ENCODE measurements at places on chromosomes 4 and X.

GRCh38 chr4:13476915-13477314 is 7.2 kb downstream of the RAB28 start:
- DNase-seq = peak; percentile 49

- DNase-seq = no peak
Measured at GRCh38 chrX:774536-774935, 143.9 kb downstream of the SHOX start.

DNA sequence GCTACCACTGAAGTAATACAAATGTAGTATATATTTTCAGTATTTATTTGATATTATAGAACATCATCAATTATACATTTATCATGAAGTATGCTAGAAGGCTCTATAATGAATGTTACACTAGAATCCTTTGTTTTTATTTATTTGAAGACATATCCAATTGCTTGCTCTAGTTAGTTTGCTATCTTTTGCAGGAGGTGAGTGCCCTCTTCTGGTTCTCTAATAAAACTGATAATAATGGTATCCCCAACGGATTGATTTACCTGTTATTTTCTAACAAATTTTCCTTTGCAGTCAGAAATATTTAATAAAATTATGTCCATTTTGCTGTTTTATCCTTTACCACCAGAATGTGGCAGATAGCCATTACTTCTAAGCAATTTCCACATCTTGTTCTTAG is 274.3 kb upstream of the TACR3 start:
- no peak for DNase-seq

GRCh38 chr4:3436798-3437581 is 4.8 kb upstream of the HGFAC start:
- peak; percentile 51 for DNase-seq

- no peak for DNase-seq
Measured at GRCh38 chr4:71027611-71028010, 34.2 kb downstream of the DCK start.

GRCh38 chrX:21412029-21412428 is 37.8 kb downstream of the CNKSR2 start:
- no peak for DNase-seq

- peak; percentile 61 for DNase-seq
Measured at GRCh38 chr4:170008371-170008770, 17.8 kb downstream of the MFAP3L start.

DNA sequence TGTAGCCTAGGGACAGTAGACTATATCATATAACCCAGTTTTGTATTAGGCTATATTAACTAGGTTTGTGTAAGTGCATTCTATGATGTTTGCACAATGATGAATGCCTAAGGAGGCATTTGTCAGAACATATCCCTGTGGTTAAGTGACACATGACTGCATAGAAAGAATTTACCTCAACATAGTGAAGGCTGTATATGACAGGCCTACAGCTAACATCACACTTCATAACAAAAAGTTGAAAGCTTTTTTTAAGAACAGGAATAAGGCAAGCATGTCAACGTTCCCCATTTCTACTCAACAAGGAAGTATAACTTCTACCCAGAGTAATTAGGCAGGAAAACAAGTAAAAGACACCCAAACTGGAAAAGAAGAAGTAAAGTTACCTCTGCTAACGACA is 165.9 kb upstream of the NDST4 start:
- no peak for DNase-seq

DNA sequence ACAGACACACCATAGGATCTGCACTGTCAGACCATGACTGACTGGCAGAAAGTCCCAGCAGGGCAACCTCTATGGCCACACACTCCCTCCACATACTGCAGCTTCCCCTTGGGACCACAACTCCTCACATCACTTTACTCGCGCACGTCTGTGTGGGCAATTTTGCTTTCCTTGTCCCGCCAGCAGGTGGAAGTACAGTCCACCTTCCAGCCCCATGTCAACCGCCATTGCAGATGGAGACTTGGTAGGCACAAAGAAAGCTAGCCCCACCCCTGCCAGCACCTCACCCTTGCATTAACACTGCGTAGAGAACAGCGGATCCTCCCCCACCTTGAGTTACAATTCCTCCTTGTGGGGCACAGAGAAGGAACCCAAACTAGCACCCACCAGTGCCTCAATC is 74.4 kb upstream of the NAP1L2 start:
- peak; percentile 3 for DNase-seq

DNA sequence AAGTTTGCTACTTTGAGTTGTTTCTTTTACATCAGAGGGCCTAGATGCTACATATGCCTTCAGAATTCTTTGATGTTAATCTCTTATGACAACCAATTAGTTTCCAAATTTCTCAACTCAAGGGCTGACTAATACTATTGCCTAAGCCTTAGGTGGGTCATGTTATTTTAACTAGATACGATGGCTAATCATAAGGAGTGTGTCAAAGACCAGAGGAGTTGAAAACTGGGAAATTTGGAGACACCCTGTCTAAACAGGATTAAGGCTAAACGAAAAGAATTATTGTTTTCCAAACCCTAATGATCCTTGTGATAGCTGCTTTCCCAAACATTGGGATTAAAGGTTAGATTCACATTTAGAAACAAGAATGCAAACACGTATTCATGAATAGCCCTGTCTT is 228.5 kb downstream of the PCDH7 start:
- no peak for DNase-seq

DNA sequence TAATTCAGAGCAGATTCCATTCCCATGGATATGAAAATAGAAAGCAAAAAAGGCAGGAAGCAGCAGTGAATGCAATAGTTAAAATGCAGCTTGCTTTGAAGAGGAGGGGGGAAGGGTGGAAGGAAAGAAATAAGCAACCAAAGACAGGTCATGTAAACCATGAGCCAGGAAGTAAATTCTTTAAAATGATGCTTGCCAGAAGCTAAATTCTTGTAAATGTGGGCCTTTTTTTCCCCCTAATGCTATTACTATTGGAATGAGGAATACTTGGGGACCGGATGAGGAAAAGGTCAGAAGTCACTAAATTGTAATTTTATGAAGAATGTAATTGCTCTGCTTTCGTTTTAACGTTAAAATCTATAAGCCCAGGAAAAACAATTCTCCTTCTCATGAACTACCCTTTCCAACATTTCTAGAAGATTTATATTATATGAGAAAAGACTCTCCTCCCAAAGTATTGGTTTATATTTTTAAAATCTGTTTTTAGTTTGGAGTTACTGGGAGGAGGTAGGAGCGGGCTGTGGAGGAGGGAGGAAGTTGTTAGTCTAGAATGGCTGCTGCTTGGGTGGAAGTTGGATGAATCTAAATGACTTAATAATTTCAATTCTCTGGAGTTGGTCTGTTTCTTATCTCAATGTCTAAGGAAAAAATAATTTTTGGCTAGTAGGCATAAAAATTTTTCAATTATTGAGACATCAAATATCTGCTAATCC is 77.6 kb upstream of the PCDH18 start:
- DNase-seq = no peak

- DNase-seq = no peak
Measured at GRCh38 chr4:133594390-133595207, 445.5 kb downstream of the PCDH10 start.

DNA sequence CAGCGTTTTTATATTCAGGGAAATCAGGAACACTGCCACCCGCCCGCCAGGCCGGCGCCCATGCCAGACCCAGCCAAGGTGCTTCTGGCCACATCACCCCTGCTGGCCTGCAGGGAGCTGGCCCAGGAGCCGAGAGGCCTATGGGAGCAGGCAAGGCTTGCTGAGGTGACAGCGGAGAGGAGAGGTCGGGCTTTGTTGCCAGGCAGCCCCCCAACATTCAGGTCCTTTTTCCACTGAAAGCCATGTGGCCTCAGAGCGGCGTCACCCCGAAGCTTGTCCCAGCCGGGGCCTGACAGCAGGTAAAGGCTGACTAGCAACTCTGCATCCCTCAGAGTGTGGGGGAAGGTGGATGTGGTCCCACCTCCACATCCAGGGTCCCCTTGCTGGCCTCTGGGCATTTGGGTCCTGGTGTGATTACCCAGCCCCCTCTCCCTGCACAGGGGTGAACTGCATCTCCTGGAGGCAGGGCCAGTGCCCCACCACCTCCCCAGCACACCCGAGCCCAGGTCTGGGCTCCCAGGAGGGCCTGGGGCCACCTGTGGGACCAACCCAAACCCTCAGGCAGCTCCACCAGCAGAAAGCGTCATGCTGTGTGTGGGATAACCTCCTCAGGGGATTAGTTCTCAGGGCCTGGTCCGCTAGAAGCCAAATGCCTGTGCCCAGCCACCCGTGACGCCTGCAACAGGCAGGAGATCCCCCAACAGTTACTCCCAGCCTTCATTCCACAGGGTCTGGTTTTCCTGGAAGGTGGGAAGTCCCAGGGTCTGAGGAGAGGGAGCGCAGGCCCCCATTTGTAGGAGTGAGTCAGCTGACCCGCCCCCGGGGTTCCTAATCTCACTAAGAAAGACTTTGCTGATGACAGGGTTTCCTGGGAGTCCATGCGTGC is at the start of gene PDE6B:
PDE6B (plus strand) TSS at position 869 of the 886 bp plus-strand sequence. CDS start 54 bp downstream, outside the sequence.
- DNase-seq = no peak

DNA sequence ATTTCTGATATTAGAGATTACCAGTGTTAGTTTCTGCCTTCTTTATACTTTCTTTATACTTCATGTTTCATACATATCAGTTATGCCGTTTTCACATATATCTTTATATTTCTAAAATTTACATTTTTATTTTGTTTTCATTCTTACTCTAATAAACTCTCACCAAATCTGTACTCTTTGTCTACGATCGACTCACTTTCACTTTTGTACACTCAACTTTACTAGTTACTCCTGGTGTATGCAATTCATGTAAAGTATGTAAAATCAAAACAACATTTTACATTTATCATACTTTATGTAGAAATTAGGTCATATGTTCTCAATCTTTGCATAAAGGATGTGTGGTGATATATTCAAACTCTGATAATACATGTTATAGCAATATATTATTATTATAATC is 59.9 kb downstream of the UGT2A3 start:
- no peak for DNase-seq

DNA sequence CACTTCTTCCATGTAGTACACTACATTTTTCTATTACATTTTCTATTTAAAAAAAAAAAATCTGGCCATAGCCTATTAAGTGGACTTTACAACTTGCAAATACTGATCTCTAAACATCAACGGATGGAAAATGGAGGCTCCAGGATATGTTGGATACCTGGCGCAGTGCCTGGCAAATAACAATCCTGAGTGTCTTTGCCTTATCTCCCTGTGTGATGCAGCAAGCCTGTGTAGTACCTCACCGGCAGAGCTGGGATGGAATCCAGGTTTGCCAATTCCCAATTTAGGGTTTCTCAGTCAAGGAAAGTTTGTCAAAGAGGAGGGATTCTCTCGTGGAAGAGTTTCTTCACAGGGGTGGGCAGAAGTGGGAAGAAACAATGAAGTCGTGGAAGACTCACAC is 93.2 kb downstream of the KDR start:
- no peak for DNase-seq

DNA sequence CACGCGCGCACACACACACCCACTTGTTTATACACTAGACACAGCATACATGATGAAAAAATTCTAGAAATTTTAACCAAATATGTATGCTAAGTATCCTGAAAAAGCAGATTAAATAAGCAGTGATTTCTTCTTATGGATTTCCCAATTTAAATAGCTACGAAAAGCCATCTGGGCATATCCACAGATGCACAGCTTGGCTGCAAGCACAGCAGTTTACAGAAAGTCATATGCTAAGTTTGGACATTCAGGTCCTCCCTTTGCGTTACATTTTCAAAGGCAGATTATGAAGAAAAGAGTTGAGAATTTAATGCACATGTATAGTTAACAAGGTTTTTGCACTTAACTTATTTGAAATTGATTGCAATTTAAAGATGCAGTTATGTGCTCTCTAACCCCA is 542.2 kb upstream of the EPHA5 start:
- DNase-seq = no peak

DNA sequence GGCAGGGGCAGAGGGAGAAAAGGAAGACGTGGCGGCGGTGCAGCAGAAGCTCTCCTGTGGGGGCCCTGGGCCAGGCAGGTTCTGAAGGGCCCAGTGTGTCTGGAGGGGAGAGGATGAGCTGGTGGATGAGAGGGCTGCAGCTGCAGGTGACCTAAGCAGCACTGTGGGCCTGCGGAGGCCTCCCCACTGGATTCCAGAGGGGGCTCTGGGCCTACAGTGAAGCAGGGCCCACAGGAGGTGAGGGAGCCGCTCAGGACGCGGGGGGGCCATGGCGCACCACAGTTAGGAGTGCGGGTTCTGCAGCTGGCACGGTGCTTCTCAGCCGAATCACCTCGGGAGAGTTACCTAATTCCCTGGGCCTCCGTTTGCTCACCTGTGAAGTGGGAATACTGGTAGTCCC is 10.5 kb downstream of the ABLIM2 start:
- no peak for DNase-seq

GRCh38 chr4:1235381-1236102 is 13.4 kb downstream of the CTBP1 start:
- DNase-seq = no peak

- DNase-seq = no peak
Measured at GRCh38 chr4:57044996-57045395, 65.2 kb downstream of the IGFBP7 start.

DNA sequence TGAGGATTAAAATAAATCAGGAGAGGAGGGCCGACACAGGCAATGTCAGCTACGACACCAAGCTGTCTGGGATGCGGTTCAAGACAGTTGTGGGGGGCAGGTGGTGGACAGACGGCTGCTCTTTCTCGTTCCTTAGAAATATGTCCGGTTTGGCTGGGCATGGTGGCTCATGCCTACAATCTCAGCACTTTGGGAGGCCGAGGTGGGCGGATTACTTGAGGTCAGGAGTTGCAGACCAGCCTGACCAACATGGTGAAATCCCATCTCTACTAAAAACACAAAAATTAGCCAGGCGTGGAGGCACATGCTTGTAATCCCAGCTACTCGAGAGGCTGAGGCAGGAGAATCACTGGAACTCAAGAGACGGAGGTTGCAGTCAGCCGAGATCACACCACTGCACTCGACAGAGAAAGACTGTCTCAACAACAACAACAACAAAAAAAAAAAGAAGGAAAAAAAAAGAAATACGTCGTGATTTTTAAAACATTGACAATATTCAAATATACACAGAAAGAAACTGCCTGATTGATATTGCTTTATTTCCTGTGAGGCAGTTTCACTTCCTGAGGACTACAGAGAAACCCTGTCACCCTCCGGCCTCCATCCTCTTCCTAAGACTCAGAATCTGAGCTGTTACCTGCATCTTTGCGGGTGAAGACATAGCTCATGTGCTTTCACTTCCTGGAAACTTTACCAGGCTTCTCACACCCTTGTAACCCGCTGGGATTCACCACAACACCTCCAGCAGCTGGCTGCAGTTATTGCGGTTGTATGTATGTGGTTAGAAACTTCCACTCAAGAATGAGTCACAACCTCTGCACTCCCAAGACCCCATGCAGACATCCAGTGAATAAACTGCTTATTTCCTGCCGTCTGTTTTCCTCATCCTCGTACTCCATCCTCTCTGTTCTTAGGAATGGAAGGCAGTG is 63.8 kb upstream of the STS start:
- peak; percentile 94 for DNase-seq
